K562 (cell line): ENCODE measurements at places on chromosomes 12 and 14.

- DNase-seq = peak; percentile 21
Measured at GRCh38 chr14:57533214-57533613, 39.6 kb upstream of the CCDC198 start.

- DNase-seq = peak; percentile 29
Measured at GRCh38 chr14:32469388-32470160, 140.5 kb downstream of the AKAP6 start.

- DNase-seq = no peak
Measured at GRCh38 chr12:107857191-107857590, 82.7 kb downstream of the ASCL4 start.

DNA sequence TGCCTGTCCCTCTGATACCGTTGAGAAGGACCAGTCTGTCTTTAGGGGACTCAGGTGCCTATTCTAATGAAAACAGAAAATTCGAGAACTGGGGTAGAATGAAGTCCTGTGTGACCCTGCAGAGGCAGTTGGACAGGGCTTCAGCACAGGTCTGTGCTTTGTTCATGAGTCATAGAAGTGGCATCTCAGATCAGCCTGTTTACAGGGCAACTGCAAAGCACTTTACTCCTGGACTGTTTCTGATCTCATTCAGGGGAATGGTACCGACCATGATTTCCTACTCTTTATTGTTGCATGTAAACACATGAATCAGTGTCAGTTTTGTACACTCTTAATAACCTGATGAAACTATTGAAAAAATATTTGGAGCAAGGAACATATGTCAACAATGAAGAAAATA, 1517.0 kb downstream of the AACS start:
- no peak for DNase-seq

GRCh38 chr12:7176595-7176994, 12.9 kb upstream of the PEX5 start:
- no peak for DNase-seq

- DNase-seq = no peak
Measured at GRCh38 chr14:22896760-22897159, 13.7 kb downstream of the REM2 start.

DNA sequence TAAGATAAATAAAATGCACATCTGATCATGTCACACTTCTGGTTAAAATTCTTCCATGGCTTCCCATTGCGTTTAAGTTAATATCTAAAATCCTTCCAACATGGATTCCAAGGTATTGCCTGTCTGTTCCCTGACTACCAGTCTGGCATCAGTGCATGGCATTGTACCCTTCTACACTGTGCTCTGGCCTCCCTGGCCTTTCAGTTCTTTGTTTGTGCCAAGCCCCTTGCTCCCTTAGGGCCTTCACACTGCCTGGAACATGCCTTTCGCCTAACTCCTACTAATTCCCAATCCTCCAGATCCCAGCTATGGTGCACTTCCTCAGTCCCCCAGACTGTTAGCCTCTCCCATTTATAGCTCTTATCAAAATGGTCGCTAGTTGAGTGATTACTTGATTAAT, 6.3 kb downstream of the CIPC start:
- DNase-seq = no peak

GRCh38 chr14:71594821-71595220, 337.4 kb upstream of the RGS6 start:
- DNase-seq = peak; percentile 13

- no peak for DNase-seq
Measured at GRCh38 chr14:37272569-37272968, 74.8 kb downstream of the MIPOL1 start.
